ENCODE measurements at places on chromosomes 5 and 9.

- DNase-seq: no peak
Observed at GRCh38 chr9:79939819-79940218, 368.1 kb downstream of the TLE4 start.

GRCh38 chr5:73214306-73214705, 41.3 kb downstream of the TMEM174 start:
- no peak for DNase-seq

DNA sequence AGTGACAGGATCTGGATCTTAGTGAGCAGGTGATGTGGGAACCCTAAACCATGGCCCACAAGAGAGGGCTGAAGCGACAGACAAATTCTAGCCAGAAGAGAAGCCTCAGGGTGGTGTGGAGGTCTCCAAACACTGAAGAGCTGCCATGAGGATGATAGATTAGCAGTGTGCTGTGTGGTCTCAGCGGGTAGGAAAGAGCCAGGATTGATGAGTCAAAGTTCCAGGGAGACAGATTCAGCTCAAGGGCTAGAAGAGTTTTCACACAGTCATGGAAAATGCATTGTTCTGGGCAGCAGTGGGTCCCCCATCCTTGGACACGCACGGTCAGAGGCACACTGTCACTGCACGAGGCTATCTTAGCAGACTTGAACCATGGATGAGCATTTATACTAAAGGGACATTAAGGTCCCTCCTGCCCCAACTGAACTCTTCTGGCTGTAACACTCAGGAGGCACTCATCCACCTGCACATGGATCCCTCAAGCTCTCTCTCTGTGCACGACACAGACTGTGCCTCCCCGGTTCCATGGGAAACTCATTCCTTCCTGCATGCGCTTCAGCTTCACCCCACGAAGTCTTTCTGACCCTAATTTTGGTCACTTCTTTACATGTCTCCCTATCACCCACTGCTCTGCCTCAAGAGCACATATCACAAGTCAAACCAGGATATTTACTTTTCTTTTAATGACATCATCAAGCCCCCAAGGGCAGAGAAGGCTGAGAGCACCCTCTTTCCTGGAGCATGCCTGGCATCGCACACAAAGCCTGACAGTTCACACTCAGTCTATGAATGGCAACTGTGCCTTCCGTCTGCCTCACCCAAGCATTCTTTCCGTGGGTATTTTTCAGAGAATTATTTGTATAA, 84.8 kb downstream of the TLE1 start:
- DNase-seq: no peak

- DNase-seq: no peak
Observed at GRCh38 chr9:96508227-96508940, 58.4 kb downstream of the HABP4 start.

GRCh38 chr5:52777186-52777585, 10.5 kb upstream of the ITGA1 start:
- no peak for DNase-seq

GRCh38 chr5:111774525-111774924, 17.5 kb upstream of the NREP start:
- DNase-seq: no peak

DNA sequence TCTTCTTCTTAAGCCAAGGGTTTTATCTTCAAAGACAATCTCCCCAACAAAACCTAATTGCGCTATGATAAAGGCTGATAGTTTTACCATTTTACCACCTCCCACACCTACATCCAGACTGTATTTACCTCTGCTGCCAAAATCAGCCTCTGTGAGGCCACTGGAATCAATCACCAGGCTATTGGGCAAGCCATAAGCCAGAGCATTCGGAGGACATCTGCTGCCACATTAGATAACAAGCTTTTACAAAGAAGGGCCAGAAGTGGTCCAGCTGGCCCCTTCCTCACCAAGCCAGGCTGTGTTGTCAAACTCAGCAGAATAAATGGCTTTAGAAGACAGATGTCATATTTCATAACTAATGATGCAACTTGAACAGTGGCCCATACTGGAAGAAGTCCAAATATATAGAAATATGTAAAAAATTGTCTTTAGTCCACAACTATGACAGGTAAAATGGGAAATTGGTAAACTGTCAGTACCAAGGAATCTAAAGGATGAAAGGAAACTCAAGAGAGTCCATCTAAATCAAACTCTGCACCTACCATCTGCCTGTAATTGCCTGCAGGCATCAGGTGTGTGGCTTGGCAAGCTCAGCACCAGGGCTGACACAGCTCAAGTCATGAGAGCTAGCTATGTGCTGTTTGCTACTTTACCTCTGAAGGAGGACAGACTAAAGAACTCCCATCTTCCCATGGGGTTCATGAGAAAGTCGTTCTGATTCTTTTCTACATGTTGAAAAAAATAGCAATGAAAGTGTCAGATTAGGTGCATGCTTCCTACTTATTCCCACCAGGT, 16.1 kb downstream of the SLC45A2 start:
- no peak for DNase-seq

DNA sequence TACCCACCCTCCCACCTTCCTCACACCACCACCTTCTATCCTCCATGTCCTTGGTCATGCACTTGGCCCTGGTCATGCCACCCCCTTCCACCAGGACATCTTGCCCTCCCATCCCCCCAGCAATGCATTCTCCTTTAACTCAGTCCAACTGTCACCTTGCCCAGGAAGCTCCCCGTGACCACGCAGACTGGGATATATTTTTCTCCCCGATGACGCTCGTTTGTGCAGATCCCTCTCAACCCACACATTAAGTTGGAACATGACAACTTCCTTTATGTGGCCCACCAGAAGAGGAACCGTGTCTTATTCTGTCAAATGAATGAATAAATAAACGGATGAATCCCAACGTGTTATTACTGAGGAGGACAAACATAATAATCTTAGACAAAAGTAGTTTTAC, 82.8 kb upstream of the TAS2R1 start:
- DNase-seq: no peak

GRCh38 chr5:137736496-137736895, 607 bp upstream of the KLHL3 start:
- no peak for DNase-seq

- DNase-seq: no peak
Observed at GRCh38 chr9:81384911-81385310, 304.4 kb downstream of the TLE1 start.

GRCh38 chr5:40634154-40634553, 45.6 kb upstream of the PTGER4 start:
- DNase-seq: no peak

- DNase-seq: no peak
Observed at GRCh38 chr9:19552282-19553105, 143.7 kb downstream of the ACER2 start.

DNA sequence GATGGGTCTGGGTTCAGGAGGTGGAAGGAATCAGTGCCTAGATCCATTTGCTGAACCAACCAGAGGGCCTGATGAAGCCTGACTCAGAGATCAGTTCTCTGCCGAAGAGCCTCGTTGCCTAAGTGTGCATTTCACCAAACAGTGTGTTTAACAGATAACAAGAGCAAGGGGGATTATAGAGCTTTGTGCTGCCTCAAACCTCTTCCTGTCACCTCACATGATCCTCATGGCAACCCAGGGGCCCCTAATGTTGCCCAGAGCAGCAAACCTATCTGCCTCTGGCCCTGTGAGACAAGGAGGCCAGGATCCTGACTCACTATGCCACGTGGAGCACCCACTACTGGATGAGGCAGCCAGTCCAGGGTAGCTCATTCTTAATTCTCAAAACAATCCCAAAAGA, 66.3 kb upstream of the EPB41L4B start:
- no peak for DNase-seq

- no peak for DNase-seq
Observed at GRCh38 chr5:63596254-63596653, 366.0 kb downstream of the HTR1A start.

DNA sequence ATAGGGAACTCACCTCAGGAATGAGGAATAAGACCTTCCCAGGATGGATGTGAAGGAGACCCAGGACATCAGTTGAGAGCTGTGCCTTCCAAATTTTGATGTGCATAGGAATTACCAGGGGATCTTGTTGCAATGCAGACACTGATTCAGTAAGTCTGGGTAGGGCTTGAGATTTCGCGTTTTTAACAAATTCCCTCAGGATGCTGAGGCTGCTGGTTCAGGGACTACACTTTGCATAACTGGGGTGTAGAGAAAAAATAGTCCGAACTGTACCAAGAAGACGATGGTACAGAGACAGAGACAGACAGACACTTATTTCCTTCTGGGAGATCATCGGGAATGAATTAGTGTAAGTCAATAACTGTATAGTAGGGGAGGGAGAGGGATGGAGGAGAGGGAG, 82.3 kb upstream of the FREM1 start:
- DNase-seq: no peak

- DNase-seq: peak; percentile 74
Observed at GRCh38 chr5:124906339-124907097, 160.1 kb upstream of the ZNF608 start.

GRCh38 chr9:29208670-29209069, 1635.4 kb upstream of the C9orf72 start:
- no peak for DNase-seq

DNA sequence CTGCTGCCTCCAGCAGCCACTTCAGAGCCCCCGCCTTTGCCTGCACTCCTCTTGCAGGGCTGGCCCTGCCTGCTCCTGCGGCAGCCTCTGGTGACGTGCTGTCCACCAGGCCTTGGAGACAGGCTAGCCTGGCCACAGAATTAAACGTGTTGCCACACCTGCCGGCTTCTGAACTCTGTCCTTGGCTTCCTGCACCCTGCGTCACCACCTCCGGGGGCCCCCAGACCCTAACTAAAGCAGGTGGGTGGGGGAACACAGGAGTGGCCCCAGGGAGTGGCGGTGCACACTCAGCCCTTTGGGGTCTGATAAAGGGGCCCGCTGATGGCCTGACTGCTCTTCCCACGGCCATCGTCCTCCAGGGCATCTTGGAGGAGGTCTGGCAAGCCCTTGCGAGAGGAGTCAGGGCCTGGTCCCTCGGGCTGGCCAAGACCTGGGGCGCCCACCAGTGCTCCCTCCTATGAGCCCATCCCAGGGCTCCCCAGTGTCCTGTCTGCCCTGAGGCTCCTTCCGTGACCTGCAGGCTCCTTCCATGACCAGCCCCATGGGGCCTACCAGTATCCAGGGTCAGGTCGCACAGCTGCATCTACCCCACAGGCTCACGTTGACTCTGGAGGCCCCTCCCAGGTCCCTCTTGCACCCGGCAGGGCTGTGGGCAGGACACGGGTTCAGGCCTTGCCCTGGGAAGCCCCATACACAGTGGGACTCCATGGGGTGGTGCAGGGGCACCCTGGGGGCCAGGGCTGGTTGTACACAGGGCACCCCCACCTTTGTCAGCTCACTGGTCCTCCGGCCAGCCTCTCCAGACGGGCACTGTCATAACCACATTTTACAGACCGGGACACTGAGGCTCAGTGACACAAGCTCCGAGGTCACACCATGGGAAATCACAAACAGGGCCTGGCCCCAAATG, 1.0 kb upstream of the MAMDC4 start:
- DNase-seq: no peak

DNA sequence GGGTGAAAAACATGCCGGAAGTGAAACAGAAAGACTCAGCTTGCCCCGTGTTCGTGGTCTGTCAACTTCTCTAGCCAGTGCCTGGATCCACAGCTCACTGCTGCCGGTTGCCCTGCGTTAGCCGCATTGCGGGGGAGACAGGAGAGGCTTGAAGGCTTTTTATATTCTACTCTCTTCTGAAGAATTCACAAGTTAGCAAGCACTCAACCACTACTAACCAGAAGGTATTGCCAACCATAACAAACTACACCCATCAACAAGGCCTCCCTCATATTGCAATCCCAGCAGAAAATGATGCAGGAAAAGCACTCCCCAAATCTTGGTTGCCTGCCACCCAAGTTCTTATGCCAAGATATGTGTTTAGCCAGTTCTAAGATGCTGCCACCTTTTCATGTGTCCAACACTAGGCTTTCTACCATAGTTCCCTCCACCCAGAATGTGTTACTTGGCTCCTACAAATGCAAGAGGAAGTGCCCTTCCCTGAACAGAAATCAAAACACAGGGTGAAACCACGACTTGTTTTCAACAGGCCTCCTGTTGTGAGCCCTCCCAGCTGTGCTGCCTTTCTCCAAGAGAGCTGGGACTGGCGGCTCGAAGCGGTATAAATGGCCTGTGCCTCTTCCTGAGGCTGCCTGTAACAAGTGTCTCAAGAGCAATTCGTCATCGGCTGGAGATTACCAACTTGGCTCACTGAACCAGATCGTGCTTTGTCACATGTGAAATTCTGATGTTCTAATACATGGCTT, 129.0 kb downstream of the SNX18 start:
- DNase-seq: peak; percentile 57

- DNase-seq: no peak
Observed at GRCh38 chr9:479304-479970, 264.8 kb downstream of the DOCK8 start.

GRCh38 chr9:114271556-114272510, 51.1 kb upstream of the ORM1 start:
- DNase-seq: no peak

GRCh38 chr5:45385321-45386058, 310.7 kb downstream of the HCN1 start:
- DNase-seq: no peak

- no peak for DNase-seq
Observed at GRCh38 chr5:128537221-128537999, 635 bp downstream of the FBN2 start.

DNA sequence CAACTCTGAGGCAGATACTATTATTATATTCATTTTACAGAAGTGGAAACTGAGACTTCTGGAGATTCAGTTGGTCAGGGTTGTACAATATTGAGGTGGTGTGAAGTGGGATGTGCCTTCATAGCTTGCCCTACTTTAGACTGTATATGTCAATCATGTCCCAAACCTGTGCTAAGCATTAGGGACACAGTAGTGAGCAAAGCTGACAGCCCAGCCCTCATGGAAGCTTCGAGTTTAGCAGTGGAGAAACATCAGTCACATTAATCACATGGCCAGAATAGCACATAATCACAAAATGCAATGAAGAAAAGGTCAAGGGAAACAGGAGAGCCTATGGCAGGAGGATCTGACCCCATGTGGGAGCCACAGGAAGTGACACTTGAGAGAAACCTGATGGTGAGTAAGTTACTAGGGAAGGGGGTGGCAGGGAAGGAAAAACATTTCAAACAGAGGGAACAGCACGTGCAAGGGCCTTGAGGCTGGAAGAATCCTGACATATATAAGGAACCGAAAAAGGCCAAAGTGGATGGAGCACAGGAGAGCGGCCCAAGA, 20.5 kb upstream of the RALGPS1 start:
- DNase-seq: no peak

DNA sequence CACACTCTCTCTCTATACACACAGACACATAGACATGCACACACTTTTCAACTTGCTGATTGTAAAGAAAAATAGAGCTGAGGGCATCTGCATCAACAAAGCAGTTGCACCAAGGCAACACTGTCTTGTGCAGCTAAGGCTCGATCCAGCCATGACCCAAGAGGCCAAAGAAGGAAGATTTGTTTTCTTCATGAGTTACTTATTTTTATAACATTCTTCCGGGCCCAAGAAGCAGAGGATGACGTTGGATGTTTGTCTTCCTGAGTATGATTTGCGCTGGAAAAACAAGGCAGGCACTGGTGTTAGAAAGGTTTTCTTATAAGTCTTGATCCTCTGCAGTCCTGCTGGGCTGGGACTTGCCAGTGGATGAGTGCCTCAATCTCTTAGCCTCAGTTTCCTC, 344.1 kb downstream of the ADAMTS6 start:
- DNase-seq: no peak

- no peak for DNase-seq
Observed at GRCh38 chr5:139149477-139150199, 48.5 kb downstream of the SIL1 start.
